ENCODE measurements at places on chromosomes 16 and 17.

GRCh38 chr17:48726114-48726915 lies 2.2 kb downstream of the HOXB13 start:
- no peak for DNase-seq

- DNase-seq, result no peak
Observed at GRCh38 chr17:75411328-75412067, 6.0 kb upstream of the GRB2 start.

DNA sequence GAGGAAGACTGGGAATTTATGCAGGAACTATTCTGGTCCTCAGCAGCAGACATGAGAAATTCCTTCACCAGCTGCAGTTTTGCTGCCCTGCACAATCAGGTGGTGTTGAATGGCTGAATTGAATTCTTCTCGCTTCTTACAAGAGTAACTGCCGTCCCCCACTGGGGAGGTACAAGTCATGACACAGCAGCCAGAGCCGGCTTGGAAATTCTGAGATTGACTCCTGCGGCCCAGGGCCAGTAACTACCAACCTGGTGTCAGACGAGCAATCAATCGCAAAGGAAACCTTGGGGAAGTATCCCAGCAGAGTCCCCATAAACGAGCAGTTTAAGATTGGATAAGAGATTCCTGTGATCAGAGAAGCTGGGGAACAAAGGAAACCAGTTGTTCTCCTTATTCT lies 30.7 kb downstream of the KNOP1 start:
- DNase-seq, result no peak

DNA sequence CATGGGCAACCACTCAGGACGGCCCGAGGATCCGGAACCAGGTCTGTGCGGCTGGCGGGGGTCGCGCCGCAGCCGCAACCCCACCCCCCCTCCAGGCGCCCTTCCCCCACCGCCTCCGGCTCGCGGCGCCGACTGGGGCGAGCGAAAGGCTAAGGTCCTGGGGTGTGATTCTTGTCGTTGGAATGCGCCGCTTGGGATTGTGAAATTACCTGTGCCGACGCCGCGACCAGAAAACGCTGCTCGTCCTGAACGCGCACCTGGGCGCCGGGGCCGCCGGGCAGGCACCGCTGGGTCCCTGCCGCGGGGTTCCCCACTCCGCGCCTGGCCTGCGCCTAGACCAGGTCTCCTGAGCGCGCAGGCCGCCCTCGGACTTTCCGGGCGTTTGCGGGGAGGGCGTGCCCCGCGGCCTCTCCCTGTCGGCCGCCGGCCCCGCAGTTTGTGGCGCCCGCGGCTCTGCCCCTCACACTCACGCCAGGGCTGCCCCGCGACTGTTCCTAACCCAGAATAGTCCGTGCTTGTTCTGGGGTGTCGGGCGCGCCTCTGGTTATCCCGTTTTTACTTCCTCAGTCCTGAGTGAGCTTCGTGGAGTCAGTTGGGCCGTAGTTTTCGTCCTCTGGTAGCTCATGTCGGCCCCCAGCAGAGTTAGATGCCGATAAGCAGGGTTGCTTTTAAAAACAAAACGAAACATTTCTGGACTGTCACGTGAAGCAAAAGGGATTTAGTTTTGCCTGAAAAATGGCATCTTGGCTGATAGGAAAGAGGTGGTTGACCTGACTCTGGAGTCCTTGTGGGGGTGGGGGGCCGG lies 147.2 kb downstream of the SPECC1 start:
- peak; percentile 50 for DNase-seq

DNA sequence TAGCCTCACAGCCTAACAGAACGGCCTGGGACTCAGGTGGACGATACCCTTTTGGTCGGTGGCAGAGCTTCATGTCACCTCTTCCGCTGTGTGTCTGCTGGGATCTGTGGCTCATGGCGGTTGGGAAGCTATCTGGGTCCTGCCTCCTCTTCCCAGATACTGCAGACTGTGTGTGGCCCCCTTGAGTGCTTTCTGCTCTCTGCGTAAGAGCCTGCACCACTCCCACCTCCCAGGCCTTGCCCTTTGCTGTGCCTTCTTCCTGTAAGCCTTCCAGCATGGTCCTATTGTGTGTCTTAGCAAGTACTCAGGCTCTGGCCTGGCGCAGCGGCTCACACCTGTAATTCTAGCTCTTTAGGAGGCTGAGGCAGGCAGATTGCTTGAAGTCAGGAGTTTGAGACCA lies 17.5 kb upstream of the ADCY7 start:
- DNase-seq, result no peak

- DNase-seq, result no peak
Observed at GRCh38 chr16:80586476-80586875, 45.7 kb downstream of the DYNLRB2 start.

DNA sequence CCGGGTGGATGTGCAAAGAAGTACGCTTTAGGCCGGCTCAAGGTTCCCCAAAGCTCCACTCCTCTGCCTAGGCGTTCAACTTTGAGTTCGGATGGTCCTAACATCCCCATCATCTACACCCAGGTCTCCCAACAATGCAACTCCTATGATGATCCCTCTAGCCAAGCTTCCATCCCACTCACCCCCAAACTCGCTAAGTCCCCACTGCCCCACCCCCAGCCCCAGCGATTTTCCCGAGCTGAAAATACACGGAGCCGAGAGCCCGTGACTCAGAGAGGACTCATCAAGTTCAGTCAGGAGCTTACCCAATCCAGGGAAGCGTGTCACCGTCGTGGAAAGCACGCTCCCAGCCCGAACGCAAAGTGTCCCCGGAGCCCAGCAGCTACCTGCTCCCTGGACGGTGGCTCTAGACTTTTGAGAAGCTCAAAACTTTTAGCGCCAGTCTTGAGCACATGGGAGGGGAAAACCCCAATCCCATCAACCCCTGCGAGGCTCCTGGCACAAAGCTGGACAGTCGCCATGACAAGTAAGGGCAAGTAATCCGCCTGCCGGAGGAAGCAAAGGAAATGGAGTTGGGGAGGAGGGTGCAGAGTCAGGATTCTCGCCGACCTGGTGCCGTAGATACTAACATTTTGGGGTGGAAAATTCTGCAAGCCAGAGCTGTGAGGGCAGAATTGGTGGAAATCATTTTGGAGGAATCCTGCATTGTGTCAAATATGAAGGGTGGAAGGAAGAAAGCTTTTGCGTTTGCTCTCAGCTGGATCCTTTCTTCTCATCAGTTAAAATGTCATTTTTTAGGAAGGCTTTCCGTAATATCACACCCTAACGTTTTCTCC lies at the start of gene TP53:
Gene TP53, minus strand, starts transcription at position 419 of the 836 bp plus-strand sequence. CDS start 10,896 bp downstream, outside the sequence.
- DNase-seq, result peak; percentile 95

DNA sequence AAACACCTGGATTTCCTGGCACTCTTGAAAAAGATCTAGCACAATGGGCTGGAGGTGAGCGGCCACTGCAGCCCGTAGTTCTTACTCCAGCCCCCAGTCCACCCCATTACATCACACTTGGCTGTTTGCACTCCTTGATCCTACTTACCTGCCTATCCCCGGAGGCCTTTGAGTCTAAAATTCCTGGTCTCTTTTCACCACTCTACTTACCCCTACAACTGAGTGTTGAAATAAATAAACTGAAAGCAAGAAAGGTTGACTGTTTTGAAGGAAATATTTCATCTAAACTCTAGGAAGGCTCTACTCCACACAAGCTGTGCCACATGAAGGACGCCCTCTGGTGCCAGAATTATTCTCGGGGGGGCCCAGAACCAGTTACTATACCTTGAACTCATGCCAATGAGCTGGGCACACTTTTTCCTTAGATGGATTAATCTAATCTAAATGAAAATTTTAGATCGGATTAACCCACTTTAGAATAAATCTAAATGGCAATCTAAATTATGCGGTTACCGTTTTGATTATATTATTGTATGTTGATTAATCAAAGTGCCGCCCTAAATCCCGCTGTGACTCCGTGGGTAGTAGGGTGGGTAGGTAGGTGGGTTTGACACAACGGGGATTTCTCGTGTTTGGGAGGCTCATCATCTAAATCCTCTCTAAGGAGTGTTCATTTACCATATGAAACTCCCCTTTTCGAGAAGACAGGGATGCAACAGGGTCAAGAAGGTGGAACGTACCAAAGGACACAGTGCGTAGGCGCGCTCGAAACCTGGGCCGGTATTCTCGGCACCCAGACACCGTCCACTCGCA lies 651 bp upstream of the EIF1 start:
- DNase-seq, result peak; percentile 42

DNA sequence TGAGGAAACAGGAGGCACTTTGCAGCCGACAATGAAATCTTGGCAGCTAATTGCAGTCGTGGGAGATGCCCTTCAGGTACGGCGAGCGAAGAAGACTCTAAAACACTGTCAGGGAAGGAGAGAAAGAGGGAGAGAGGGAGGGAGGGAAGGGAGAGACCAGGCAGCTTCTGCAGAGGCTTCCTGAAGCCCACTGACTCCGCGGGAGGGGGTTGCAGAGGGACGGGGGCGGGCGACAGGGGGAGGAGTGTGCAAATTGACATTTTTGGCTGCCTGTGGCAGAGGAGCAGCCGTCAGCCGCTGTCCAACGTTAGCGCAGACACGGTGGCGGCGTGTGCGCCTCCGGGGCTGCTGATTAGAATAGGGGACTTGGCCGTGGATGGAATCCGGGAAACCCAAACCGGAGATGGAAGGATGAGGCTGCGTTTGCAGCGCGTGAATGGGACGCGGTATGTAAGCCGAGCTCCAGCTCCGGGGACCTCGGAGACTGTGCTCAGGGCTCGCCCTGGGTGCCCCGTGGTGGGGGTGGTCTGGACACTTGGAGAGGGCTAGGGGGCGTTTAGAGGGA lies 849.1 kb upstream of the RBFOX1 start:
- DNase-seq, result no peak

GRCh38 chr17:37177254-37177870 lies 198.4 kb upstream of the C17orf78 start:
- DNase-seq, result peak; percentile 5

GRCh38 chr16:50724306-50724705 lies 17.6 kb upstream of the CYLD start:
- DNase-seq, result no peak

GRCh38 chr17:57478478-57479250 lies 222.3 kb downstream of the MSI2 start:
- no peak for DNase-seq

DNA sequence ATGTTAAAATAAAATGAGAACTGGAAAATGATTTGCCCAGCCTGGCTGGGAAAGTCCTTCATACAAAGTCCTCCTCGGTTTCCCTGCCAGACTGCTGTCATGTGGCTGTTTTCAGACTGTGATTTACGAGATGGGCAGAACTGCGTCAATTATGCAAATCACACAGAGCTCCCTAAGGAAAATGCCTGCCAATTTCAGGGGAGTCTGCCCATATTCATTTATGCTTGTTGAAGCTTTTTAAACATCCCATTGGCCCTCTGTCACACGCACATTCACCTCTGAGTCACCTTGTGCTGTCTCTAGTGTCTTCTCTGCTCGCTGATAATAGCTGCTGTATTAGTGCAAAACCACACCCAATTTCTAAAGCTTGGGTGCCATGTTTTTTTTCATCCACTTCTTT lies 81.7 kb upstream of the FAM20A start:
- no peak for DNase-seq

DNA sequence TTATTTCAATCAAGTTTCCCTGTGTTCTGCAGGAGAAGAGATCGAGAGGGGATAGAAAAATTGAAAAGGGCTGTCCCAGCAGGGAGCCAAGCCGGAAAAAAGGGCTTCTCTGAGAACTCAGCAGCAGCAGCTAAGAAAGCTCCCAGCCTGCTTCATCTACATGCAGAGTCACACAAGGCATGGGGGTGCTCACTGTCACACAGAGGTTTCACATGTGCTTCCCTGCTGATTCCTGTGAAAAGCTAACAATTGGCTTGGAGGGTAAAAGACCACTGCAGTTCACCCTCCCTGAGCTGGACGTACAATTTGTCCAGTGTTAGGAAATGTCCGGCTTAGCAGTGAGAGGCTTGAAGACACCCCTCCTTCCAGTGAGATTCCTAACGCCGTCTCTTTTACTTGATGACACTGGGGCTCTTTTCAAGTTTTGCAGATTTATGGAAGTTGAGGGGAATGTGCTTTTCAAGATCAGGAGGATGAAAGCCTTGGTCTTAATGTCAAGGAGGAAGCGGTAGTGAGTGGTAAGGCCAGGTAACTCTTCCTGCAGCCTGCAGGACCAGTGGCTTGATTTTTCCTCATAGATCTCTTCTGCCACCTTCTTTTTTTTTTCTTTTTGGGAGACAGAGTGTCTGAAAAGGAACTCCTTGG lies 85.6 kb downstream of the WNT3 start:
- peak; percentile 18 for DNase-seq

- DNase-seq, result no peak
Observed at GRCh38 chr16:79993629-79994209, 393.2 kb upstream of the MAF start.

DNA sequence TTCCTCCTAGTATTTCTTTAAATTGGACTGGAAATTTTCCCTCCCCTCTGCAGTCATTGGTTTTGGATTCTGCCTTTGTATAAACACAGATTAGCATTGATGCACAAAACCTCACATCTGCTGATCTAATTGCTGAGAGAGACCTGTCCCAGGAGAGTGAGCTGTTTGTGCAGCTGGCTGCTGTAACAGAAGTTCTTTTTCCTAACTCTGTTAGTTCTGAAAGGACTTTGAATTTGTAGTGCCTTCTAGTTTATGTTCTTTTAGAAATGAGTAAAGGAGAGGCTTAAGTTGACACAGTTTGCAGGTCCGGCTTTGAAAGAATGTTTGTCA lies 45.2 kb upstream of the KPNB1 start:
- peak; percentile 86 for DNase-seq

DNA sequence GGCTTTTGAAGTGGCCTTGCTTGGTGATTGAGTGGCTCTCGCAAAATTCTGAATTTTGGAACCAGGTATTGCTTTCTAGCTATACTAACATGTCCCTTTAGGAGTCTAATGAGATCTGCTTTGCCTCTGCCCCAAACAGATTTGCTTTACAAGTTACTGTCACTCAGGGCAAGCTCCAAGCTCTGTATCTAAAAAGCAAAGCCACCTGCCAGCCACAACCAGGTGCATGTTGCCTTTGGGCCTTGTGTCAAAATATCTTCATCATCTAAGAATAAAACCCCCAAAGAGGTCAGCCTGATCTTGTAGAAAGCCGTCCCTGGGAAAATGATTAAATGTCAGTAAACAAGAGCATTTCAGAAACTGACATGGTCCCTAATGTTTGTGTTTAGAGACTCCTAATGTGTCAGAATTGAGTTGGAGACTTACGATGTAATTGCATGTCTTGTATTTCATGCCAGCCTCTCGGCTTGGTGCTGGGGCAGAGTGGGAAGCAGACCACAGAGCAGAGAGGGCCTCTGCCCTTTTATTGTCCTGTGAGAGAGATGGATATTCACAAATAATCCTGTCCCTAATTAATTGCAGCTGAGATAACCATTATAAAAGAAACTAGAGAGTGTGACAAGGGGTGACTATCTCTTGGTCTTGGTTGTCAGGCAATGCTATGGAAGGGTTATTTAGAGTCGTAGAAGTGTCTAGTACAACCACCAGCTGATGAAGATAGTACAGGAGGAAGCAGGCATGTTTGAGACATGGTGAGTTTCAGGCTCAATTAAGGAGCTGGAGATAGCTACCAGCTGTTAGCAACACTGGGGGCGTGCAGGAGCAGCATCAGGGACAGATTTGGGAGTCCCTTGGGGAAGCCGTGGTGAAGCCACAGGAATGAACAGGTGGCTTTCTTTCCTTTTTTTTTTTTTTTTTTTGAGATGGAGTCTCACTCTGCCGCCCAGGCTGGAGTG lies 90.7 kb downstream of the PITPNC1 start:
- DNase-seq, result no peak

DNA sequence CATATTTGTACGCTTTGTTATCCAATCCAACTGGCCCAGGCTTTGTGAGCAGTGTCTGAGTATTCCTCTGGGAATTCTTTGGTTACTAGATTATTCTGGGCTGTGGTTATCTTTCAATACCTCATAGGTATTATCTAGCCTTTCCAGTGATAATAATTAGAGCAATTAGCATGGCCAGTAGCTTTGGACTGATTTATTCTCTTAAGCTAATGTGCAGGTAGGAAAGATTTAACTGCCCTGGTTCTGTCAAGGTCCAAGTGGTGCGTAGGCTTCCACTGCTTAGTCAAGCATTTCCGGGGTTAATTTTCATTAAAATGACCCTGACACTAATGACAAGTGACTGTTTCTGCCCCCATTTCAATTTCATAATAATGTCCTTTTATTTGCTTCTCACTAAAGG lies 54.2 kb upstream of the PMFBP1 start:
- DNase-seq, result no peak
